ENCODE measurements at places on chromosomes 5 and 9.

DNA sequence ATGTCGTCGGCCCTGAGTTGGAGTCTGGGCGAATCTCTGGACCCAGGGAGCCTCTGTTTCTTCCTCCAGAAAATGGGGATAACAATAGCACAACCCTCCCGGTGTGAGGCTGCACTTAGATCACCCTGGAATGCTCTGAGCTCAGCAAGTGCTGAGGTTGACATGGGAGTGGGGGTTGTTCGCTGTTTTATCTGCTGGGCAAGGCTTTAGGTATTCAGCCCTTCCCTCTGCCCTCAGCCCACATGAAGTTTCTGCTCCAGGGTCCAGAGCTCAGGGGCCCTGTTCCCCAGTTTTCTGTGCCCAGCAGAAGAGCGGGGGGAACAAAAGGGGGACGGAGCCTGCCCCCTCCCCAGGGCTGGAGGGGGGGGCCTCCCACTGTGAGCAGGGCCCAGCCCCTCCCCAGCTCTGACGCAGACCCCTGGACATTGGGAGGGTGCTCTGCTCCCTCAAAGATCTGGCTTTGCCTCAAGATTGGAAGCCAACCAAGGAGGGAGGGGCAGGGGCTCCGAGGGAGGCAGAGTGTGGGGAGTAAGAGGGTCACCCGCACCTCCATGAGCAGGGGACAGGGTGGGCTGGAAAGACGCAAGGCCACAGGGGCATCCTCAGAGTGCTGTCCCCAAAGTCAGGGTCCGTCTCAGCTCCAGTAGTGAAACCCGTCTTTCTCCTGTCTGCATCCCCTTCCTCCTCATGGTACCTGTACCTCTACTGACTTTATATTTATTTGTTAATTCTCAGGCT lies 215.6 kb downstream of the C9orf50 start:
- DNase-seq, result no peak

- DNase-seq, result no peak
Observed at GRCh38 chr9:75907329-75907728, 16.9 kb downstream of the PCSK5 start.

GRCh38 chr9:4237748-4238511 lies 61.9 kb downstream of the GLIS3 start:
- no peak for DNase-seq

DNA sequence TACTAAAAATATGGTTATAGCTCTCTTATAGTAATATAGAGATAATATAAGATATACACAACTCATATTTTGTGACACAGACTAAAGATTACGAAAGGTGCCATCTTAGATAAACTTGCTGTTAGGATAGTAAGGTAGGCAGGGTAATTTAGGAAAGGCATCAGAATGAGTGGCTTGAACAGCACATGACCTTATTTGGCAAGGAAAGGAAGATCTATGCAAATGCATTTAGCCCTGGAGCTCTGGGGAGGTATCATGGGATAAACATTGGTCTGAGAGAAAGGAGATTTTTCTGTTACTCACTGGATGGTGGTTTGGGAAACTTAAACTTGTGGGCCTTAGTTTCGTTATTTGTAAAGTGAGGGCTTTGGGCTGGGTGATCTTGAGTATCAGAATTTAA lies 65.8 kb downstream of the KCTD16 start:
- no peak for DNase-seq

DNA sequence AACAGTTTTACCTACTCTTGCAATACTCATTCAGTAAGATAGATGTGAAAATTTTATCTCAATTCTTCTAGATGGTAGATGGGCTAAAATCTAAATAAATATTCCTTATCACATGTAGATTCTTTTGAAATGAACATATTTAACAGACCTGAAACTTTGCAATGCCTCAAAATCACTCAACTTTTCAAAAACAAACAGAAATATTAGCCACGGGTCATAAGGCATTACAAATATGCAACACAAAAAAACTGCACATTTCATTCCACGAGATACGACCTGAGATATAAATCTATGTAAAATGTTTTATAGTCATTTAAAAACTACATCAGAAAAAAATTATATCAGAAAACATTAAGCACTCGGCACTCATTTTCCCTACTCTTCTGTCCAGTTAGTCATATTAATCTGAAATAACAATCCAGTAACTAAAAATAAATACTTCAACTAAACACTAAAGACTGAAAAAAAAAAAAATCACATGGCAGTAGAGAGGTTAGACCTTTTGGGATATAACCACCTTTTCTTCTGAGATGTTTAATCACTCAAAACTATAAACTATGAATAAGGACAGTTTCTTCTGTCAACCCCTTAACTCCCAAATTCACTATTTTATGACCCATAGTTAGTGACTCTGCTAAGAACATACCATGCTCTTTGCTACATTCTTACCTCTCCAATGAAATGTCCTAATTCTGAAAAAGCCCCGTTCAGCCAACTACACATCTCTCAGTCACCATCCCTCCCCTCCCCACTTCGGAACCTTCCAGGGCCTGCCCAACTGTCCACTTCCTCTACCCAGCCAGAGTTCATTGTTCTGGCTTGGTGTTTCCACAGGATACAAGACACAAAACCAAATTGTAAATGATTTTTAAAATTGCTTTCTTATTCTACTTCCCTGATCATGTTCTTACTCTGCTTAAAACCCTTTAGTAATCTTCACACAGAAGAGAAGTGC lies 6.4 kb downstream of the HOMER1 start:
- DNase-seq, result no peak

GRCh38 chr9:116905171-116905588 lies 218.1 kb downstream of the TRIM32 start:
- DNase-seq, result no peak

DNA sequence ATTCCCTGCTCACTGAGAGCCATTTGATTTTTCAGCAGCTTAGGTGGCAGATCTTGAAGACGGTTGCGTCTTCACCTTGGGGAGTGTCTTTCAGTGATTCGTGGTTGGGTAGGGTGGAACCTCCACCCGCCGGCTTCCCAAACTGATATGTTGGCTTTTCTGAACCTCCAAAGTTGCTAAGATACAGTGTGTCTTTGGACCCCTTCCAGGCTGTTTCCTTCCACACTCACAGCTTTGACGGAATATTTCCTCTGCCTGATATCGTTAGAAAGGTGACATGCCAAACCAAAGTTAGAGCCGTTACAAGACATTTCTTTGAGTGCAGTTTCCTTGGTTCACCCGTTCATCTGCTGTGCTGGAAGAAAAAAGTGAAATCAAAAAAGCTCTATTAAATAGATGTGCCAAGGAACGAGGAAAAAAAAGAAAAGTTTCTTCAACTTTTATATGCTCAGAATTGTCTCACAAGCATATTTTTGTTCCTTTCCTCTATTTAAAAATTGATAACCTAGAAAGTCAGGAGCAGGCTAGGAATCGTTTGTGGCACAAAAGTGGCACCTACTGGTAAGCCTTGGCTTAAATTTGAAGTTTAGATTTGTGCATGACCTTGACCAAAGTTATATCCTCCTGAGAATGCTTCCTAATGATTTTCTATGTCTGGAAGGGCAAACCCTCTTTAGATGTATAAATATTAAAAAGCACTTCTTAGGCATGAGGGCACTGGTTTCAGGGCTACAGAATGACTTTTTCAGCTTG lies 270.7 kb upstream of the WWC1 start:
- DNase-seq, result no peak

DNA sequence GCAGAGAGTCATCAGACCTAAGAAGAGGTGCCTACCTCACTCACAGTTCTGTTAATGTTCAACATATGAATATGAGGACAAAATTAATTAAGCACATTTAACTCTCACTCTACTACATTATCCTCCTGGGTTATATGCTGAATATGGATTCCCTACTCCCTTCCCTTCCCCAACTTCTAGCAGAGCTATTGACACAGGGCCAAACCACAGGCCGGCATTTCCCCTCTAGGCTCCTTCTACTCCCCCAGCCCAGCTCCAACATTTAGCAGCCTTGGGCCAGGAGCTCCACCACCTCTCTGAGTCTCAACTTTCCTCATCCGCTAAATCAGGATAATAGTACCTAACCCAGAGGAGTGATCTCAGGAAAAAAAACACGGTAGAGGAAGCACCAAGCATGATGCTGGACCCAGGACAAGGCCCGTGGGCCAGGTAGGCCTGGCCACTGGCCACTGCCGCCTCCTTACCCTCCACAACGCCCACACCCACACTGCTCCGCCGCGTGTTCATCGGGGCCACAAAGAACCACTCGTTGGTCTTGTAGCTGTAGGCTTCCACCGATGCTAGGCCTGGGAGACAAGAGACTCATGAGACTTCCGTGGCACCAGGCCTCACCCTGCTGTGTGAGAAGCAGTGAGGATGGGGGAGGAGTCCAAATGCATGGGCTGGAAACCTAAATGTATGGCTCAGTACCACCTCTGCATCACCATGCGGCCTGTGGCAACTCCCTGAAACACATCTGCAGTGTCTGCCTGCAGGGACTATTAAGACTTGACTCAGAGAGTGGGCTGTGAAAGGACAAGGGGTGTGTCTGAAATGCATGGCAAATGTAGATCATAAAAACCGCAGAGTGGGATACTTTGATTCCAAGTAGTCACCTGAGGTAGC lies 98.8 kb downstream of the KLHL3 start:
- DNase-seq, result no peak

DNA sequence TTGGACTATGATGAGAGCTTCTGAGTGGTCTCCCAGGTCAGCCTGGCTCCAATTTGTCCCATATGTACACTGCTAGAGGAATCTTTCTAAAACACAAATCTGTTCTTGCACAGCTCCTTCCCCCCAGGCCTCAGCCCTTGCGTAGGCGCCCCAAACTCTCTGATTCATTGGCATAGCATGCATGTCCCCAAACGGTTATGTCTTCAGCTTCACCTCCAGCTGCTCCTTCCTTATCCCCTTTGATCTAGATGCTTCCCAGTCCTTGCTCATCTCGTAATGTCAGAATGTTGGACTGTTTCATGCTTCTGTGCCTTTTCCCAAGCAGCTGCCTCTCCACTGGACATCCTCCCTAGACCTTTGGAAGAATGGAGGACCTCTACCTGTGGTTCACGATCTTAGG lies 60.1 kb upstream of the BASP1 start:
- no peak for DNase-seq

GRCh38 chr5:110092955-110093785 lies 403.4 kb downstream of the MAN2A1 start:
- DNase-seq, result no peak
